ENCODE measurements at places on chromosomes 3 and 15.

DNA sequence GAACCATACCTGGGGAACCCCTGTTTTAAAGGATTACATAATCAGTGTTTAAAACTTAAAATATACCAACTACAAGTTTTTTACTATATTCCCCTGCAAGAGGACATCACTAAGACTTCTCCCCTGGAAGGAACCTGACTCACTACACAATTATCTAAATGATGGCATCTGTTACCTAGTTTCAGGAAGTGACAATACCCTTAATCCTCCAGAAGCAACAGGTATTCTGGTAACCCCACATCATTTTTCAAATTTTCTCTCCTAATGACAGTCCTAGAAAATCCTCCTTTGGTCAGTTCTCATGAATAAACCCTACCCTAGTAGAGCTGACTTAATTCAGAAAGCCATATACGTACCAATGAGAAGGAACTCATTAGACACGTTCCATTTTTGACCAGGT is 78.4 kb downstream of the RFX7 start:
- DNase-seq, result no peak

GRCh38 chr15:80789796-80790195 is 10.6 kb downstream of the CEMIP start:
- DNase-seq, result peak; percentile 14

DNA sequence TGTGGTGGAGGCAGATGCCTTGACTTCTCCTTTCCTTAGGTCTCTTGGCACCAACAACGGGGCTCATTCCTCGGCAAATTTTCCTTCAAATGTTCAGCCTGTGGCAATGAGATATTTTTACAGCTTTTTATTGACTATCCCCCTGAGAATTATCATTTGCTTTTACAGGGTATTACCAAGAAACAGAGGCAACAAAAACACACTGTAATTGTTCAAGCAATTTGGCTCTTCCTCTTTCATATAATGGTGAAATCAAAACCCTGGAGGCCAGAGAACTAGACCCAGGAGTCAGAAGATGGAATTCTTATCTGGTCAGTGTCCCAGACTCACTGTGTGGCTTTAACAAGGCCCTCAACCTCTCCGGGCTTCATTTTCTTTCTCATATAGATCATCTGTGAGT is 40.1 kb downstream of the TRIM42 start:
- peak; percentile 24 for DNase-seq

DNA sequence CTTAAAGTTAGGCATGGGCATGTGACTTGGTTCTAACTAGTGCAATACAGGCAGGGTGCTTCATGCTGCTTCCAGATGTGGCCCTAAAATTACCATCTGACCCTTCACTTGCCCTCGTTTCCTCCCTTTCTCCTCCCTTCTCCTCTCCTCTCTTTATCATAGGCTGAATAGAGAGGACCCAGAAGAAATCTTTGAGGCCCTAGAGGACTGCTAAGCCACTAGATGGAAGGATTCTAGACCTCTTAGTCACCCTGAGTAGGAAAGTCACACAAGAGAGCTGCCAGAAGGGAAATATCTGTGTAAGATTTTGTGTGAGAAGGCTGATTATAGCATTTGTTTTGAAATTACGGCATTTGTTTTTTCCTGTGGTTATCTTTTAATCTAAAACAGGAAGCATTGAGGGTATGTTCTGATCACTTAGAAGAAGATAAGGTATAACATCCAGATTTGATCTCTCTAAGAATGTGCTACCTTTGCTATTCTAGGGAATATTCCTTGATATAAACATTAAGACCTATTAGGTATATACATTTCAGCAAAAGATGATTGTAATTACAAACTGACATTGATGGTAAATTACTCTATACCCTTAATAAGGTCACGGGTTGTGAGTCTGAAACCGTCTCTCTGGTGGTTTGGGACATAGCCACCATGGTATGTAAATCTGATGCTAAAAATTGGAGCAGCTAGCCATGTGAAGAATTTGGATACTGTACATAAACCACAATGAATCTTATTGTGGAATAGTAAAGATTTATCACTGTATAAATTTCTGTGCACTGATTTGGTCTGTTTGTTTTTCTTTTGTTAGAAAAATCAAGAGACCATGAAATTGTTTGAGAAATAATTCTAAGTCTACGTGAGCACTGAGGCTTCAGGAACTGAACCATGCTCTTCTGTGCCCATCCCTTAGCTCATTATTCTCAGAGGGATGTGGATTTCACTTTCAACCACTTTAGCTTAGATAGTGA is 84.1 kb downstream of the TP63 start:
- DNase-seq, result no peak

GRCh38 chr3:187445356-187445755 is 77.2 kb downstream of the RTP4 start:
- DNase-seq, result no peak

- DNase-seq, result peak; percentile 27
These were observed 151.5 kb downstream of the DPH6 start for GRCh38 chr15:35394416-35394815.

DNA sequence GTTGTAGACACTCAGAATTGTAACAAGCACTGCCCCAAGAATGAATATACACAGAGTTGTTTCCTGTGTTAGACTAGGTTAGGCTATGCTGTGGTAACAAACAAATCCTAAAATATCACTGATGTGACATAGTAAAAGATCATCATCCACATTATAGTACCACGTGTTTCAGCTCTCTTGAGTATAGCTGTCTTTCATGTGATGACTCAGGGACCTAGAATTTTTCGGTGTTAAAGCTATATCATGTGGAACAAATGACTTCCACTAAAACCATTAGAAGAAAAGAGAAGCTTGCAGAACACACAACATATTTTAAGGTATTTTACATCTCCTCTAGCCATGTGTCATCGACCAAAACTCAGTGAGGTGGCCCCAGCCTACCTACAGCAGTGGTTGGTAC is 307.9 kb upstream of the RBMS3 start:
- DNase-seq, result no peak

DNA sequence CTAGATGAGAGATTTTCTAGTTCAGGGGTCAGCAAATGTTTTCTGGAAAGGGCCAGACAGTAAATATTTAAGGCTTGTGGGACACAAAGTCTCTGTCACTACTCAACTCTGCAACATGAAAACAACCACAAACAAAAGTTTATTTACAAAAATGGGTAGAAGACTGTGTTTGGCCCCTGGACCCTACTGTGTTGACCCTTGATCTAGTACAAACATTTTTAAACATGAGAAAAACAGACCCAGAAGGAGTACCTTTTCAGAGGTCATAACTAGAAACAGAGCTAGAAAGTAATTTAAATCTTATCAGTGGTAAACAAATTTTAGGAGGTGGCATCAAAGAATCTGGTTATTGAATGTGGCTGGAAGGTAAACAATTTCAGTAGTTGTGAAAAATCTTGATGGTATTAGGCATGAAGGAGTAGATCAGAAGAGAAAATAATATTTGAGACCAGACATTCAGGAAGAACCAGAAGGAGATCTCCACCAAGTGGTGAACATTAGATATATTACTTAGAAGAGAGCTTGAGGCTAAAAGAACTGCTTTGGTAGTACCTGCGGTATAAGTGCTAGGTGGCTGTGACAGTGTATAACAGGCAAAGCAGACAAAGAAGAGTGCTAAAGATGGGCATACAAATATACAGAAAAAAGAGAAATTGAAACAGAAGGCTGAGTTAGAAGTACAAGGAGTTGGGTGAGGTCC is 101.7 kb downstream of the NR1I2 start:
- no peak for DNase-seq

DNA sequence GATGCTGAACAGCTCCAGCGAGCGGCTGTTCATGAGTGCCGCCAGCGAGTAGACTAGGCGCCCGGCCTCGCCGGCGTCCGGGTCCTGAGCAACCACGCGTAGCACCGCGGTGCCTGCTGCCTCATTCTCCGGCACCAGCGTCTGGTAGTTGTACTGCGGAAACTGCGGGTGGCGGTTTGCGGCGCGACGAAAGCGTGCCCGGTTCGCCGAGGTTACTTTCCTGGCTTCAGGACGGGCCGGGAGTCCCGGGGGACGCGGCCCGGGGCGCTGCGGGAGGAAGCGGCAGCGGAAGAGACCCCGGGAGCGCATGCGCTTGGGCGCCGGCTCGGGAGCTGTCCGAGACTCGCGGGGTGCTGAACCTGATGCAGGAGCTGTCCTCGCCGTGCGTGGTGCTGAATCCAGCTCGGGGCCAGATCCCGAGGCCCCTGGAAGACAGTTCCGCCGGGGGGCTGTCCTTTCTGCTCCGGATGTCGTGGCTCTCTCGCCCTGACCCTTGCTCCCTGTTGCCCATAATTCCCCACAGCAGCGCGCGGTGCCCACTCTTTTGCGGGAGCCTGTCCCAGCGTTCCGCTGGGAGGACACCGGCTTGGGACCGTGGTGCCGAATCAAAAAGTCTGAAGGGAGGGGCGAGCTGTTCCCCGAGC is 1.1 kb downstream of the CELSR3 start:
- peak; percentile 20 for DNase-seq

- DNase-seq, result no peak
These were observed 18.7 kb upstream of the HES1 start for GRCh38 chr3:194117104-194117845.

- no peak for DNase-seq
These were observed 26.3 kb upstream of the ZNF148 start for GRCh38 chr3:125401402-125401801.

DNA sequence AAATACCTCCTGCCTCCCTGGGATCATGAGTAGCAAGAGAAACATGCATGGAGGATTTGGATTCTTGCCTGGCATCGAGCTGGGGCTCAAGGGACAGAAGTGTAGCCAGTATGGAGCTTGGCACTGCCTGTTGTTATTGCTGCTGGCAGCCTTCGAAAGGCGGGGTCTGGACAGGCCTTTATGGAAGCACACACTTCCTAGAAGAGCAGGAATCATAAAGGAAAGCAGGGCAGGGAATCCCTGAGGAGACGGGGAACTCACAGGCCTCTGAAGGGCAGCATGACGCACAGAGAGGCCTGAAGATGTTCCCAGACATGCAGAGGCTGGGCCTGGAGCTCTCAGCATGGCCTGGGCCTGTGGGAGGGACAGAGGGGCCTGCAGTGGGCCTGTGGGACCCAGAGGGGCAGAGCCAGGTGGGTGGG is 18.6 kb upstream of the SLC41A3 start:
- no peak for DNase-seq

DNA sequence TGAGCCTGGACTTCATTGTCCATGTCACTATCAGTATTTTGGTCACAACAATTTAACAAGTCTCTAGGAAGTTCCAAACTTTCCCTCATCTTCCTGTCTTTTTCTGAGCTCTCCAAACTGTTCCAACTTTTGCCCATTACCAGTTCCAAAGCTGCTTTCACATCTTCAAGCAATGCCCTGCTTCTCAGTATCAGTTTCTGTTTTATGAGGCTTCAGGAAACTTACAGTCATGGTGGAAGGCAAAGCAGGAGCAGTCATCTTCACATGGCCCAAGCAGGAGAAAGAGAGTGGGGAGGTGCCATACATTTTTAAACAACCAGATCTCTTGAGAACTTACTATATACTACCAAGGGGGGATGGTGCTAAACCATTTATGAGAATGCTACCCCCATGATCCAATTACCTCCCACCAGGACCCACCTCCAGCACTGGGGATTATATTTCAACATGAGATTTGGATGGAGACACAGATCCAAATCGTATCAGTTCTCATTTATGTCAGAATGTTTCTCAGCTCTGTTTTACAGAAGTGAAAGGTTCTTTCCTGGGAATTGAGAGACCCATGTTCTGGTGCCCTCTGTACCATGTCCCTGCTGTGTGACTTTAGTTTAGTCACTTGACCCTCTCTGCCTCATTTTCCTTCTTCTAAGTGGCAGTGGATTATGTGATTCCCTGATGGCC is 169.7 kb downstream of the PLCL2 start:
- no peak for DNase-seq

GRCh38 chr3:52237657-52238172 is 1.2 kb downstream of the TWF2 start:
- peak; percentile 65 for DNase-seq

DNA sequence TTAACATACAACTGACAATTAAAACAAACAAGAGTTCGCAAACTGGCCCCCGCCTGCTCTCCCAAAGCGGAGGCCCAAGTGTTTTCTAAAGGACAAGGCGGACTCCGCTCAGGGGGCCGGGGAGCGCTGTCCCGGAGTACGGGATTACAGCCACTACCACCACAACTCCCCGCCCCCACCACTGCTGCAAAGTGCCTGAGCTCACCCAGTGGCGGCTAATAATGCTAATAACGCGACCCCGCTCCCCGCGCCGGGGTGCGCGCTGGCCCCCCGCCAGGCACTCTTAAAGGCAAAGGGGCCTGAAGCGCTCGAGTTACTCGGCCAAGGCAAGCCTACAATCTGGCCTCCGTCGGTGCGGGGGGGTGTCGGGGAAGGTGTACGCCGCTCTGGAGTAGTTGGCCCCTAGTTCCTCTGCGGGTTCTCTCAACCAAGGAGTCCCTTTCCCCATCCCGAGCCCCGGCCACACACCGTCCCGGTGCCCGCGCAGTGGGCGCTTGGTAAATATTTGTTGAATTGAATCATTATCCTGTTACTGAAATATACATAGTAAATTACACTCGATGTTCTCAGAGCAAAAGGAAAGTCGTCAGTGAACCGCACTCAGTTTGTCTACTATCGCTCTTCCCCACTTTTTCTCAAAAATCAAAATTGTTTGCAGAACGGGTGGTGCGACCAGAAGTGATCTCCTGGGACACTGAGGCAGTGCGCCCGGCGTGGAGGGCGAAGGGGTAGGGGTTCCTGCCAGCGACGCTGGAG is 827 bp downstream of the WNT5A start:
- DNase-seq, result no peak

DNA sequence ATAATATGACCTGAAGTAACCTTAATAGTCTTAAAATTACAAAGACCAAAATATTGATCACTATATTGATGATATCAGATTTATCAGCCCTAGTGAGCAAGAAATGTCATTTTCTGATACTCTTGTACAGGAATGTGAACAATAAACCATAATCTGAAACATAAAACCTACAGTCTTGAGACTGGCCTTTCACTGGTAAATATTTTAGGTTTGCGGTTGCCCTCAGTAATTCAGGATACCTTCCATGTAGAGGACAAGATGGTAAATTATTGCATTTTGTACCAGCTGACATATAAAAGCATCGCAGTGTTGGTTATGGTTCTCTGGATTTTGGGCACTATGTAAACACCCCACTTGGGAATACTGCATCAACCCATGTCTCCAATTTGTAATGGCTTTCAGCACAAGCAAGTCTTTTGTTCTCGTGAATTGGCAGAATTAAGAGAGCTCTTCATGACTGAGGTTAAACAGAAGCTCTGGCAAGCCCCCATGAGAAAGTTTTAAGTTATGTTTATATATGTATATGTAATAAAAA is 128.5 kb downstream of the LMLN start:
- no peak for DNase-seq

DNA sequence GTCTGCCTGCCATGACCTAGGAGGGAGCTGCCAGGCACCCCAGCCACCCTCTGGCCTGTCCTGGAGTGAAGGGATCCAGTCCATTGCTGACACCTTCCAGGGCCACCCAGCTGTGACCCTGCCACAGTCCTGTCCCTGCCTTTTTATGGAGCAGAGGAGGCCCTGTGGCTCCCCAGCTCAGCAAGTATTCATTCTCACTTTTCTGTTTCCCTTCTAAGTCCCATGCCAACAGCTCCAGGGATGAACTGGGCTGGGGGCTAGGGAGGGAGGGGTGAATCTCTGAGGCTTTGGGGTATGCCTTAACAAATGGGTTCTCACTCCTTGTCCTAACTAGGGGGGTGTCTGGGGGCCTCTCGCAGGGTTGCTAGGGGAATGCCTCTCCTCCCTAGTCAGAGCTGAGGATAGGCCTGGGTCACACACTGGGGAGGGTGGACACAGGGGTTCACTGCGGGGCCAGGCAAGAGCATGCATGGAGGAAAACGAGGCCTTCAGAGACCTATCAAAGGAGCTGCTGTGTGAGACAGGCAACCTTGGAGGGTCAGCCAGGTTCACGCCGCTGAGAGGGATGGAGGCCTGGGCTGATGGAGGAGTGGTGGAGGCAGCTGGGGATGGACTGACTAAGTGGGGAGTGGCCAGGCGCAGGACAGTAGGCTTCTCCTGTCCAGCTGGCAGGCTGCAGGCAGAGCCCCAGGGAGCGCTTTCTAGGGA is 31.8 kb downstream of the EPHB3 start:
- DNase-seq, result no peak
